Non-pigmented ciliary epithelial cell (primary cell): ENCODE measurements at places on chromosomes 12 and 14.

- DNase-seq = no peak
Measured at GRCh38 chr14:63933110-63933509, 80.3 kb downstream of the SYNE2 start.

GRCh38 chr12:108933949-108934348, 54.1 kb downstream of the DAO start:
- DNase-seq = no peak

GRCh38 chr14:50619569-50620141, 48.5 kb downstream of the SAV1 start:
- peak; percentile 26 for DNase-seq

DNA sequence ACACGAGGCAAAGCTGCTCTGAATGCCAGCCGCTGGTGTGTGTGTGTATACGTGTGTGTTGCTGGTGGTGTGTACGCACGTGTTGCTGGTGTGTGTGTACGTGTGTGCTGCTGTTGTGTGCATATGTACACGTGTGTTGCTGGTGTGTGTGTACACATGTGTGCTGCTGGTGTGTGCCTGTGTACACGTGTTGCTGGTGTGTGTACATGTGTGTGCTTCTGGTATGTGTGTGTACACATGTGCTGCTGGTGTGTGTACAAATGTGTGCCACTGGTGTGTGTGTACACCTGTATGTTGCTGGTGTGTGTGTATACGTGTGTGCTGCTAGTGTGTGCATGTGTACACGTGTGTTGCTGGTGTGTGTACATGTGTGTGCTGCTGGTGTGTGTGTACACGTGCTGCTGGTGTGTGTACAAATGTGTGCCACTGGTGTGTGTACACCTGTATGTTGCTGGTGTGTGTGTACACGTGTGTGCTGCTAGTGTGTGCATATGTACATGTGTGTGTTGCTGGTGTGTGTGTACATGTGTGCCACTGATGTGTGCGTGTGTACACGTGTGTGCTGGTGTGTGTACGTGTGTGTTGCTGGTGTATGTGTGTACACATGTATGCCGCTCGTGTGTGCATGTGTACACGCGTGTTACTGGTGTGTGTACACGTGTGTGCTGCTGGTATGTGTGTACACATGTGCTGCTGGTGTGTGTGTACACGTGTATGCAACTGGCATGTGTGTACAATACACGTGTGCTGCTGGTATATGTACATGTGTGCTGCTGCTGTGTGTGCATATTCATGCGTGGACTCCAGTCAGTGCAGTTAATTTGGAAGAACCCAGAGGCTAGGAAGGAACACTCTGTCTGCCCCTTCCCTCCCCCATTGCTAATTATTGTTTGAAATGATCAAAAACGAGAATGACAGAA, 47.2 kb downstream of the CACNA2D4 start:
- DNase-seq = no peak

DNA sequence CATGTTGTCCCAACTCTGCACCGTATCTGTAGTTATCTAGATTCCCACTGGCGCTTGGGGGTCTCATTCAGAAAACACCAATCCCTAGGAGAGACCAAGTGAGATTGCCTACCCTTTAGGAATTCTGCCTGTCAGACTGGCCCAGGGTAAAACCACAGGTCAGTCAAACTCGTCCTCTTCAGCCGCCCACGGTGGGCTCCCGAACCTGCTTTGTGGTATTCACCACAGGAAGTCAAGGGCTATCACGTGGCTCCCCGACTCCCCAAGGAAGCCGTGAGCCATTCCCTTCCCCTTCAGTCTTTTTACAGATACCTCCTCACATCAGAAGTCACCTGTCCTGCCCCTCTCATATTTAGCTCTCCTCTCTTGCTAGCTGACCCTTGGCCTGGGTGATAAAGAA, 159.9 kb downstream of the EGLN3 start:
- no peak for DNase-seq

GRCh38 chr12:39364196-39364595, 78.7 kb downstream of the KIF21A start:
- DNase-seq = no peak

GRCh38 chr12:47207340-47207717, 127.6 kb upstream of the AMIGO2 start:
- no peak for DNase-seq

DNA sequence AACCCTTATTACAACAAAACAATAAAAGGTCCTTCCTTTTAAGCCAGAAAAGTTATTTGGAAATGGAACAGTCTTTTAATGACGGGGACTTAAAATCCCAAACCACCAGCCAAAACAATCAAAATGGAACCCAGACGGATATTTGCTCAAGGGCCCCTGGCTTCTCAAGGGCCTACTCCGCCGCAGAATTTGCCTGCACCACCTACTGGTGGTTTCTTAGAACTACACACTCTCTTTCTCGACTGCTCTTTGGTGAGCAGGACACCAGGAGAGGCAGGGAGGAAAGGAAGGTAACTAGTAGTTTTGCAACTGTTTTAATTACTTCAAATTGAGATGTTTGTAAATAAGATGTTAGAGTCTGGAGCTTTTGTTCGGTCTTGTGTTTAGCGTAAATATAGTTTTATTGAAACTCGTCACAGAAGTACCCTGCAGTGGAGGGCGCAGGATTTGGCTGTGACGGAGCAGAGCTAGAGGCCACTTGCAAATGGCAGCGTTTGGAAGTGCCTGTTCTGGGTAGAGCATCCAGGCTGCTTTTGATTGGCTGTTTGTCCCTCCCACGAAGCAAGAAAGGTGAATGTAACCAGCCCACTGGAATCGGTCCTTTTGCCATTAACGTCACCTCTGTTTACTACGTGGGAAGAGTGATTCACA, 238.5 kb downstream of the CACNA1C start:
- DNase-seq = no peak

DNA sequence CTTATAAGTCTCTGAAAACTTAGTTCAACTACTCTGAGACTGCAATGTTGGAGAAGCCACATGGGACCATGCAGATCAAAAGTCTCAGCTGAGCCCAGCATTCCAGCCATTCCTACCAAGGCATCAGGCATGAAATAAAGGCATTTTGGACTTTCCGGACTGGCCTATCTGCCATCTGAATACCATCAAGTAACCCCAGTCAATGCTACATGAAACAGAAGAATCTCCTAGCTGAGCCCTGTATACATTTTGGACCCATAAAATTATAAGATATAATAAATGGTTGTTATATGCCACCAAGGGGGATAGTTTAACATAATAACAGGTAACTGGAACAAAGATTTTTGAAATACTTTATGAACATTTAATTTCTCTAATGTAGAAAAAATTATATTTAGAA, 9.3 kb upstream of the TMEM260 start:
- DNase-seq = no peak

- DNase-seq = no peak
Measured at GRCh38 chr14:37018571-37019240, 153.7 kb downstream of the SLC25A21 start.

GRCh38 chr14:104394409-104394851, 185.1 kb upstream of the C14orf180 start:
- no peak for DNase-seq

DNA sequence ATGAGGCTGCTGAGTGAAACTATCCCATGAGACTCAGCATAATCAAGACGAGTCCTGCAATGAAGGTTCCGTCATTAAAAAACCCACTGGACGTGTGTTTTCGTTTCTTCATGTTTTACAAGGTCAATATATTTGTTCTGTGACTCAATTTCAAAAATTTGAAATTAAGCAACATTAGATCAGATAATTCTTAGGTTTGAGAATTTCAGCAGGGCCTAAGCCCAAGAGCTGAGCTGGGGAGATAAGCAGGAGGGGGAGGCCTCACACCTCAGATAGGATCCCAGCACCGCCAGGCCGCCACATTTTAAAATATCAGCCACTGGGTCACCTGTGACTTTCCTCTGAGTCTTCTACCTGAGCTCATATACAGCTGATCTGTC, 13.3 kb downstream of the STX2 start:
- no peak for DNase-seq

DNA sequence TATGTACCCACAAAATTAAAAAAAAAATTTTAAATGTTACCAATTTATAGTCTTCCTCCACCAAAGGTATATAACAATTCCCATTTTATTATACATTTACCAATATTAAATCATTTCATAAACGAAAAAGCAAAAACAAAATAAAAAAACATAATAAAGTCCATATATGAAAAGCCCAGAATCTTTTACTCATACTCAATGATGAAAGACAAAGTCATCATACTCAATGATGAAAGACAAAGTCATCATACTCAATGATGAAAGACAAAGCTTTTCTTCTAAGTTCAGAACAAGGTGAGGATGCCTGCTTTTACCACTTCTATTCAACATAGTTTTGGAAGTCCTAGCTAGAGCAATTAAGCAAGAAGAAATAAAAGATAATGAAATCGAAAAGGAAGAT, 28.1 kb downstream of the TMEM116 start:
- DNase-seq = no peak

DNA sequence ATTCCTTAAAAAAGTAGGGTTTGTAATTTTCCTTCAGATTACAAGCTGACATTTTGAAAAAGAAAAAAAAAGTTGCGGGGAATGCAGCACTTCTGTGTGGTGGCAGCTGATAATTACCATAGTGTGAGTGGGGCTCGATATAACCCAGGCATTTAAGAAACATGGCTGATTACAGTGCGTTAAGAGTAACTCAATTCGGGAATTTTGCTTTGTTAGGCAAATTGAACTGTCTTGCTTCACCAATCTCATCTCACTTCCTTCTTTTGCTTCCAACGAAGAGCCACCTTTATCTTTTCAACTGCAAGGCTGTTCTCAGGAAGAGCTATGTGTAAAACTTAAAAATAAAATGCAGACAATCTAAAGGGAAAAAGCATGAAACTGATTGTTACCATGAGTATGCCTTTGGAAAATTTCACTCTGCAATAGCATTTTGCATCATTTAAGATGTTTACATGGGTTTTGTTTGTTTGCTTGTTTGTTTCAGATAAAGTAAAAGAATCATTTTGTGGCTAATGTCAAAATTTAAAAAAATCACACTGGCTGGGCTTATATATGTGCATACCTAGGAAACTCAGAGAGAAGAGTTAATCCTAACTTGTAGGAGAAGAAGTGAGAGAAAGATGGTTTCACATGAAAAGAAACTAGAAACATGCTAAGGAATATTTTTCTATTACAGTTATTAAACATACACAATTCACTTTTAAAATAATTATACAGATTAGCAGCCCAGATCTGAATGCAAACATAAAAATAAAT, 295.9 kb upstream of the ATP2B1 start:
- DNase-seq = no peak

GRCh38 chr12:97336900-97337751, 125.5 kb upstream of the RMST start:
- DNase-seq = no peak

DNA sequence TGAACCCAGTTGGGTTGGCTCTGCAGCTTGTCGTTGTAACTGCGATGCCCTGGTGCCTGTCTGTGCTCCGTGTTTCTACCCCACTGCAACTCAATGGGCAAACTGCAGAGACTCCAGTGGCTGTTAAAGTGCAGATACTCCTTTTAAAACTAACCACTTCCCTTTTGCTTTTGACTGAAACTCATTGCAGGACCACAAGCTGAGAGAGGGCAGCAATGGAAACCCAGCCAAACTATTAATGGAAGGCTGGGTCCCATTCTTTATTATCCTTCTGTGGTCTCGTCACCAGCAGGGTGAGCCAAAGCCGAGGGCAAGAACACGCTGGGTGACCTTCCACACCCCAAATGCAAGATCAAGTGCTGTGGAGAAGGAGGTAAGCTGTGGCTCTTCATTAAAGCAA, 910.4 kb downstream of the VRK1 start:
- DNase-seq = no peak

DNA sequence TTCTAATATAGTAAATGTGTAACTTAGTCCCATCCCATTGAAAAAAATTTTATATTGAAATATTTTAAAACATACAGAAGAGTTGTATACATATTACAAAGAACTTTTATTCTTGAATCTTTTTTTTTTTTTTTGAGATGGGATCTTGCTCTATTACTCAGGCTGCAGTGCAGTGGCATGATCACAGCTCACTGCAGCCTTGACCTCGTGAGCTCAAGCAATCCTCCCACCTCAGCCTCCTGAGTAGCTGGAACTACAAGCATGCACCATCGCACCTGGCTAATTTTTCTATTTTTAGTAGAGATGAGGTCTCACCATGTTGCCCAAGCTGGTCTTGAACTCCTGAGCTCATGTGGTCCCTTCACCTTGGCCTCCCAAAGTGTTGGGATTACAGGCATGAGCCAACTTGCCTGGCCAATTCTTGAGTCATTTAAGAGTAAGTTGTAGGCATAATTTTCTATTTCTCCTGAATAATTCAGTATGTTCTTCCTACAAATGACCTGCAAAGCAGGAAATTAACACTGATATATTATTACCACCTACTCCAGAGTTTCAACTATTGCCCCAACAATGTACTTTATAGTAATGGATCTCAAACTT, 153.0 kb upstream of the BMP4 start:
- DNase-seq = no peak

GRCh38 chr12:105814283-105814682, 324.5 kb downstream of the NUAK1 start:
- DNase-seq = no peak

DNA sequence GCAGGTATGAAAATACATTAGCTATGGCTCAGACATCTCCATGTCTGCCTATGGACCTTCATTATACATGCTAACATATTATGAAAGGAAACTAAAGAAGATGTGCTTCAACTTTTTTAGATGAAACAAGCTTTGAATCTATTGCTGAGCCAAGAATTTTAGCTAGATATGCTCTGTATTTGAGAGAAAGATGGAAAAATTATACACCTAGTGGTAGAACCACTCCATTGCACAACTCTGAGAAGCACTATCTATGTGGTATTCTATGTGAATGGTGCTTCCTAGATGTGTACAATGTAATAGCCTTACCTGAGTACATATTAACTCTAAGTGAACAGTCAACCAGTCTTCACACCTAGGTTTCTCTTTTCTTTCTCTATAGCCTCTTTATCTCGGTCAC, 17.3 kb downstream of the EPYC start:
- DNase-seq = no peak

DNA sequence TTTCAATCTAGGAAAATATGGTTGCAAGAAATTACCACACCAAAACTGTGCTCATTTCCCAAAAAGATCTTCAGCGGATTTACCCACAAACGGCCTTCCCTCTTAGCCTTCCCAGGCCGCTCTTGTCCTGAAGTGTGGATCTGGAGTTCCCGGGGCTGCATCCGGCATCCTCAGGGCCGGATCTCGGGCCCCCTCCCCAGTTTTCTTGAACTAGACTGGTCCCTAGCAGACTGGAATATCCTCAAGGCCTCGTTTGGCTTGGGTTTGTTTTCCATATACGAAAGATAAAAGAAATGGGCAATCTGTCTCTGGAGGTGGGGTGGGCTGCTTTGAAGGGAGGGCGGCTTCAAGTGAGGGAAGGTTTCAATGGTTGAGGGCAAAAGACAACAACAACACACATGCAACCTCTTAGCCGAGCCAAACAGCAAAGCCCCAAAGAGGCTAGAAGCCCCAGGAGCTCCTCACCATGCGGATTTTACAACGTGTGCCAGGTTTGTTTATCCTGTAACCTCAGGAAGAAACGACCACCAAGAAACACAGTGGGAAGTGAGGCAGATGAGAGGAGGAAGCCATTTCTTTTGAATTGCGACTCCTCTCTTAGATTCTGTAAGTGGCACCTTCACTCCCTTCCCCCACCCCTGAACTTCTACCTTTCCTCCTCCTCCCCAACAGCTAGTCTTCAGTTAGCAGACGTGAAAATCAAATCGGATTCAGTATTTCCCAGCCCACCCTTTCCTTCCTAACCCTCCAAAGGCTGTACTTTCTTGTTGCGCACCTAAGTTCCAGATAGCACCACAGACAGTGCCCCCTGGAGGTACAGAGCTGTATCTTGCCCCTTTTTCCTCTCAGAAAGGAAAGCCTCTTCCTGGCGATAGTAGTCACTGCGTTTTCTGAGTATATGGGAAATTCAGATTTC, 2.6 kb downstream of the MYF6 start:
- DNase-seq = no peak
